ENCODE measurements at places on chromosomes 5 and 9.

DNA sequence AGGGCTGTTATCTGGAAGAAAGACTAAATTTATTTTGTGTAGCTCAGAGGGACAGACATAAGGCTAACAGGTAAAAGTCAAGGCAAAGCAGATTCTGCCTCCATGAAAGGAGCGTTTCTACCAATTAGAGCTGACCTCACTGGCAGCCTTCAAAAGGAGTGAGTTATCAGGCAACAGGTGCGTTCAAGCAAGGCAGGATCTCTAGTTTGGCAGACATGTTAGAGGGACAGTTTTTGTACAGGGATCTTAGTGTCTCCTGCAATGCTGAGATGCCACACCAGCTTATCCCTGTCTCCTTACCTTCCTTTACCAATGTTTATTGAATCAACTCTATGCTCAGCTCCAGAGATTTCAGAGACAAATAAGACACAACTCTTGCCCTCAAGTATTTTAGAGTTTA lies 73.8 kb downstream of the NRG2 start:
- H3K4me1 ChIP-seq: no peaks in the 10 kb centered on the region
- H3K36me3 ChIP-seq: no peaks in the 10 kb centered on the region
- no peak for DNase-seq

DNA sequence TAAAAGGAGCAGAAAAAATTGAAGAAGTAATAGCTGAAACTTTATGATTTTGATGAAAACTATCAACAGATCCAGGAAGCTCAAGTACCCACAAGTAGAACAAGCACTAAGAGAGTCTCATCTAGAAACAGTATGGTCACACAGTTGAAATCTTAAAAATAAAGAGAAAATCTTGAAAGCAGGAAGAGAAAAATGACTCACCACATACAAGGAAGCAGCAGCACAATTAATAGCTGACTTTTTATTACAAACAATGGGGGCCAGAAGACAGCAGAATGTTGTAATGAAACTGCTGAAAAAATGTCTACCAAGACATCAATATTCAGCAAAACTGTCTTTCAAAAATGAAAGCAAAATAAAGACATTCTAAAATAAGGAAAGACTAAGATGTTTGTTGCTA lies 1108.3 kb upstream of the DMAC1 start:
- peaks cover 7% of the 10 kb centered on the region for H3K4me1 ChIP-seq
- peak overlapping the region; percentile 56 for H3K27ac ChIP-seq
- DNase-seq: no peak
- H3K27me3 ChIP-seq: no peaks in the 10 kb centered on the region

DNA sequence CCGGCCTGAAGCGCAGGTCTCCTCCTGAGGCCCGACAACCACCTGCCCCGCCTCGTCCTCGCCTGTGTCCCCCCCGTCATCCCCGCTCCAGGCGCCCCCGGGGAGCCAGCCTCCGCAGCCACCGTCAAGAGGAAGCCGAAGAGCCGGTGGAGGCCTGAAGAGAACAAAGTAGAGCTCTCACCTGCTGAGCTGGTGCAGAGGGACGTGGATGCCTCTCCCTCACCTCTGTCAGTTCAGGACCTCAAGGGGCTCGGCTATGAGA lies 169.9 kb downstream of the HINT1 start:
- DNase-seq: no peak
- no peaks in the 10 kb centered on the region for H3K36me3 ChIP-seq
- no peaks in the 10 kb centered on the region for H3K4me1 ChIP-seq

DNA sequence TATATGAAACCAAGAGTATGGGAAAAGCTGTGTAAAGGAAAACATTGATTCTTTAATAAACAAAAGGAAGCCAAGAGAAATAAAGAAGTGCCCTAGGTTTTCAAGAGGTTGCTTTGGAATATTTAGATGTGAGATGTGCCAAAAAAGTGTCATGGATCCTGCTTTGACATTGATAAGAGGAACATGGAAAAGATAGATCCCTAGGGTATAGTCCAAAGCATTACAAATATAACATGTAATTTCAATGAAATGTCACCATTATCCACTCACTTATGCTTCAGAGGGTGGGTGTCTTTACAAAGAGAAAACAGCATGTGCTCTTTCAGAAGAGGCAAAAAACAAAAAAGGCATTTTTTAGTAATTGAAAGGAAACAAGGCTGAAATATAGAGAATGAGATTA lies 1196.7 kb downstream of the EFNA5 start:
- H3K36me3 ChIP-seq: no peaks in the 10 kb centered on the region
- no peaks in the 10 kb centered on the region for H3K27me3 ChIP-seq
- no peak for DNase-seq
- no peak overlapping the region for H3K27ac ChIP-seq

- no peak for DNase-seq
- H3K27ac ChIP-seq: no peak overlapping the region
- no peaks in the 10 kb centered on the region for H3K4me1 ChIP-seq
- H3K4me3 ChIP-seq: no peak overlapping the region
These were observed 39.2 kb downstream of the PRUNE2 start for GRCh38 chr9:76866689-76867088.

DNA sequence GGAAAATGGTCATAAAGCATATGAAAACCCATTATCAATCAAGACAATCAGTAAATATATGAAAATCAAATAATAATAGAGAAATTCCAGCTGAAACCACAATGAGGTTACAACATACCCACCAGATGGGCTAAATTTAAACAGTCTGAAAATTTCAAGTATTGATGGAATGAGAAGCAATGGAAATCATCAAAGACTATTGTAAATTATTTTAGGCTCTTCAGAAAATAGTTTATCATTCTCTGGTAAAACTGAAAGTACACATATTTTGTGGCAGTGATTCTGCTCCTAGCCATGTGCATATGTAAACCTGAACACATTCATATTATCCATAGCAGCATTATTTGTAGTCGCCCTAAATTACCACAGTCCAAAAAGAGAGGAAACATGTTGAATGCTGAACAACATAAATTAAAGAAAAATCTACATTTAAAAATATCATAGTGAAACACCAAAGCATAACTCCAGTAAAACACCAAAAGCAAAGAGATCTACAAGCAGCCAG lies 215.3 kb downstream of the PRELID2 start:
- H3K27me3 ChIP-seq: no peaks in the 10 kb centered on the region
- no peaks in the 10 kb centered on the region for H3K4me1 ChIP-seq
- DNase-seq: no peak
- no peaks in the 10 kb centered on the region for H3K36me3 ChIP-seq
- H3K27ac ChIP-seq: no peak overlapping the region

GRCh38 chr9:34139477-34140146 lies 13.1 kb upstream of the DCAF12 start:
- H3K4me1 ChIP-seq: no peaks in the 10 kb centered on the region
- H3K36me3 ChIP-seq: no peaks in the 10 kb centered on the region
- H3K4me3 ChIP-seq: no peak overlapping the region
- H3K27me3 ChIP-seq: no peaks in the 10 kb centered on the region
- DNase-seq: no peak

GRCh38 chr5:178340187-178340586 lies 107.6 kb upstream of the PHYKPL start:
- no peaks in the 10 kb centered on the region for H3K4me1 ChIP-seq
- DNase-seq: no peak
- no peak overlapping the region for H3K4me3 ChIP-seq
- no peaks in the 10 kb centered on the region for H3K36me3 ChIP-seq
- no peaks in the 10 kb centered on the region for H3K27me3 ChIP-seq
